Endodermal cell (in vitro differentiated cells): ENCODE measurements at places on chromosomes 11 and 22. TPM values are rescaled to one million over a fixed set of nuclear protein-coding genes. Genes with fewer than 3 reads are reported as not detected.

PTDSS2 gene
- total RNA-seq: 48.8 to 56.1 TPM (median 51.8 TPM) in 3 replicates

GRCh38 chr11:27391331-27392015, 28.5 kb upstream of the CCDC34 start:
- peaks cover 29% of the 10 kb centered on the region for H3K36me3 ChIP-seq
- no peak overlapping the region for H3K27ac ChIP-seq
- DNase-seq: no peak
- peak overlapping the region; percentile 53 for H3K4me3 ChIP-seq
- H3K27me3 ChIP-seq: no peaks in the 10 kb centered on the region
- H3K4me1 ChIP-seq: peaks cover 31% of the 10 kb centered on the region

DNA sequence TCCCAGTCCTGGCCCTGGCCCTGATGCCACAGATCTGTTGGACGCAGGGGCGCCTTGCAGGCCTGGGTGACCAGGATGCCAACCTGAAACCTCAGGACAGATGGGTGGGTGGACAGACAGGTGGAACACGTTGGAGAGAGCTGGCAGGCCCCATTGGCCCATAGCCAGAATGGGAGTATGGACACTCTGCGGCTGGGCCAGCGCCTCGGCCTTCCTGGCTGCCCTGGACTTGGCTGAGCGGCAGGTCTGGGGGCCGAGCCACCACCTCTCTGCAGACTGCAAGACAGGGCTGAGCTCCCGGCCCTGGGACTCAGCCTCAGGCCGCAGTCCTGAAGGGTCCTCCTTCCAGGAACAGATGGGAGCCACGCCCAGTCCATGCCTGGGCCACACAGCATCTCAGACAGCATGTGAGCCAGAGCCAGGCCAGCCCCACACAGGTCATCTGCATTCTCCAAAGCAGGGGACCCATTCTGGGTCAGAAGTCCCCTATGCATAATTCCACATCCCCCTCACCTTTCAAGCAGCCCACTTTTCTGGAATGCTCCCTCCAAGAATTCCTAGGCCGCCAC, 14.1 kb downstream of the WNT7B start:
- H3K4me3 ChIP-seq: no peak overlapping the region
- no peaks in the 10 kb centered on the region for H3K4me1 ChIP-seq
- no peak for DNase-seq
- H3K36me3 ChIP-seq: no peaks in the 10 kb centered on the region
- no peak overlapping the region for H3K27ac ChIP-seq

DNA sequence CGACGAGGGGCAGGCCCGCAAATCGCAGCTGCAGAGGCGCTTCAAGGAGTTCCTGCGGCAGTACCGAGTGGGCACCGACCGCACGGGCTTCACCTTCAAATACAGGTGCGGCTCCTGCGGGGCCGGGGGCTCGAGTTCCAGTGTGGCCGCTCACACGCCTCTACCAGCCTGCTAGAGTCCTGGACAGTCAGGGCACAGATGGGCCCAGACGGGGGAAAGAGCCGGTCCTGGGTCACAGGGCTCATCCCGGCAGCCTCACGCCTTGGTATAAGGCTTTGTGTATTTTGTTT, 506 bp downstream of the MCM5 start:
- H3K27me3 ChIP-seq: no peaks in the 10 kb centered on the region
- peaks cover 10% of the 10 kb centered on the region for H3K4me1 ChIP-seq
- peak overlapping the region; percentile 94 for H3K27ac ChIP-seq

GRCh38 chr11:2287091-2287490, 14.6 kb downstream of the C11orf21 start:
- peaks cover 21% of the 10 kb centered on the region for H3K27me3 ChIP-seq
- peak; percentile 36 for DNase-seq

DNA sequence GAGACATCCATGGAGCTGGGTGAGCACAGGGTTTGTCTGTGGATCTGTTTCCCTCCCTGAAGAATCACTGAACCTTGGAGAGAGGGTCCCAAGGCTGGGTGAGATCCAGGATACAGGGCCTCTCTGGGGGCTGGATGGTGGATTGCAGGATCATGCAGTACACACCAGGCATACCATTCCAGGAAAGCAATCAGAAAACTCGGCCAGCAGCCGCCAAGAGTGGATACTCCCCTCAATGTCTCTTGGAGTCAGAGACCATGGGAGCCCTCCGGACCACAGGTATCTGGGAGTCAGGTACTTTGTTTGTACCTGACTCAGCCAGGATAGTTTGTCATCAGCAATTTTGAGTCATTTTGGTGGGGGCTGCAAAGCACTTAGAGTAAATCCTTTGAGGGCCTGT, 14.6 kb upstream of the SYT13 start:
- H3K36me3 ChIP-seq: no peaks in the 10 kb centered on the region
- no peaks in the 10 kb centered on the region for H3K27me3 ChIP-seq
- DNase-seq: no peak
